ENCODE measurements at places on chromosomes 6 and 20.

- no peak for DNase-seq
Observed at GRCh38 chr20:6489361-6490171, 277.9 kb upstream of the BMP2 start.

- DNase-seq = no peak
Observed at GRCh38 chr6:20674664-20675063, 140.4 kb downstream of the CDKAL1 start.

GRCh38 chr6:136429264-136430065 is 120.8 kb downstream of the MAP7 start:
- DNase-seq = peak; percentile 32

DNA sequence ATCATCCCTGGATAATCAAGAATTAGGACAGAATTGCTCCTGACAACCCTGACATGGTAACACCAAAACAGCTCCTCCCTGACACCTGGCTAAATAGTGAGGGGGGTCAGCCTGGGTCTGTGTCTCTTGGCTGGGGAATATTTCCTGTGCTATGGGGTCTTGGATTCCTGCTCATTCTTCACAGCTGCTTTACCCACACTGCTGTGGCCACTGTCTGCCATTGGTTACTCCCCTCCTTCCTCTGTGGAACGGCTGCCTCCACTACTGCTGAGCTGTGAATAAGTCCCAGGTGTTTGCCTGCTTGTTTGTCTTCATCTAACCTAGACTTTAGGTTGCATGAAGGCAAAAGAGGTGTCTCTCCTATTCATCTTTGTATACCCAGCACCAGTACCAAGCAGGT is 33.9 kb upstream of the TXLNB start:
- DNase-seq = no peak

DNA sequence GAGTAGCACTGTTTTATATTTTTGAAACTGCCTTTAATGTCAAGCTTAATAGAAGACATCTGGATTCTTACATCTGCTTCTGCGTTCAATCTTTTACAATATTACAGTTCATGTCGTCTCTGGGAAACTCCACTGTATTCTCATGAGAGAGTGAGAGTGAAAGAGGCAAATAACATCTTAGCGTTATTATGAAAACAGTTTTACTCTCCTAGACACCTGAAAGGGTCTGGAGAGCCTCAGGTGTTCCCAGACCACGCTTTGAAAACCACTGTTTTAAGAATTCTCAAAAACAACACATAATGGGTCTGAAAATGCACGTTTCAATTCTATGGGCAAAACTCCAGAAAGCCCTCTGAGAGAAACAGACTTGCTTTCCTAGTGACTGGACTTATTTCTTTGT is 63.3 kb downstream of the ARHGAP18 start:
- DNase-seq = no peak

DNA sequence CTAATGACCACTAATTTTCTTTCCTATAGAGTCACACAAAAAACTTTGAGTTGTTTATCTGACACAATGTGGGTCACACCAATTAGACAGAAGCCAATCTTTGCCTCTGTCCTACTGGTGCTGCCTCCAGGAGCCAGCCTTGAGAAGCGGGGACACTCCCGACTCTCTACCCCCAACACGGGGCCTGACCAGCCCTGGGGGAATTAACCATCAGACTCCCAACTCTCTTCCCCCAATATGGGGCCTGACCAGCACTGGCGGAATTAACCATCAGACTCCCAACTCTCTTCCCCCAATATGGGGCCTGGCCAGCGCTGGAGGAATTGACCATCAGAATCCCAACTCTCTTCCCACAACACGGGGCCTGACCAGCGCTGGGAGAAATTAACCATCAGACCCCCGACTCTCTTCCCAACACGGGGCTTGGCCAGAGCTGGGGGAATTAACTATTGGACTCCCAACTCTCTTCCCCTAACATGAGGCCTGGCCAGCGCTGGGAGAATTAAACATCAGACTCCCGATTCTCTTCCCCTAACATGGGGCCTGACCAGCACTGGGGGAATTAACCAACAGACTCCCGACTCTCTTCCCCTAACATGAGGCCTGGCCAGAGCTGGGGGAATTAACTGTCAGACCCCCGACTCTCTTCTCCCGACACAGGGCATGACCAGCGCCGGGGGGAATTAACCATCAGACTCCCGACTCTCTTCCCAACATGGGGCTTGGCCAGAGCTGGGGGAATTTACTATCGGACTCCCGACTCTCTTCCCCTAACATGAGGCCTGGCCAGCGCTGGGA is 12.5 kb downstream of the CST7 start:
- no peak for DNase-seq

- no peak for DNase-seq
Observed at GRCh38 chr20:21238818-21239536, 64.2 kb upstream of the XRN2 start.

GRCh38 chr6:111845441-111845871 is 27.8 kb downstream of the FYN start:
- no peak for DNase-seq

GRCh38 chr6:16591396-16592222 is 169.7 kb downstream of the ATXN1 start:
- DNase-seq = no peak

DNA sequence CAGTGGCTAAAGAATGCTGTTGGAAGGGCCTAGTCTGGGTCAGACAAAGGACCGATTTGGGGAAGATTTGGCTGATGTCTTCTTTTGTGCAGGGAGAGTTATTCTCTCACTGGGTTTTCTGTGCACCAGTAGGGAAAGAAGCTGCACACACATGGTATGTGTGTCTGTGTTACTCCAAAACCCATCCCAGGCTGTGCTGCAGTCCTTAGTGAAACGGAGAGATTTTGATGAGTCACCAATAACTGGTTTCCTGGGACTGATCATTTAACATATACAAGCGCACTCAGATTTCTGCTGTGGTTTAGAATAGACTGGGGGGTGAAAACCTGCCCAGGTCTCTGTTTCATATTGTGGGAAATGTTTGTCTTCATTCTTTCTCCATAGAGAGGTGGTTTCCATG is 1049.8 kb downstream of the KIF16B start:
- no peak for DNase-seq

DNA sequence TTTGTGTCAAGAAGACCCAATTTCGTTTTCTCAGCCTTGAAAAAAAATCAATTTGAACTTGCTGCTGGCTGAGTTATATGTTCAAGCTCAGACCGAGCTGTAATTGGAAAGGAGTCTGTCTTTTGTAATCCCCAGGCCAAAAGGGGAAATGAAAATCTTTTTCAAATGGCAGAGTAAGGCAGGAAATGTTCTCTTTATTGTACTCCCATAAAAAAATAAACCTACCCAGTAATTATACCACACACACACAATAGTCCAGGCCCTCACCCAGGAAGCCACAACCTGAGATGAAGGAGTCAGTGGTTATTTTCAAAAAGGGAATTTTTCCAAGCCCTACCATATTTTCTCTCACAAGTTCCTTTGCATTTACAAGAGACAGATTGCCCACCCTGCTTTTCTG is 45.3 kb downstream of the CLIC5 start:
- DNase-seq = no peak

DNA sequence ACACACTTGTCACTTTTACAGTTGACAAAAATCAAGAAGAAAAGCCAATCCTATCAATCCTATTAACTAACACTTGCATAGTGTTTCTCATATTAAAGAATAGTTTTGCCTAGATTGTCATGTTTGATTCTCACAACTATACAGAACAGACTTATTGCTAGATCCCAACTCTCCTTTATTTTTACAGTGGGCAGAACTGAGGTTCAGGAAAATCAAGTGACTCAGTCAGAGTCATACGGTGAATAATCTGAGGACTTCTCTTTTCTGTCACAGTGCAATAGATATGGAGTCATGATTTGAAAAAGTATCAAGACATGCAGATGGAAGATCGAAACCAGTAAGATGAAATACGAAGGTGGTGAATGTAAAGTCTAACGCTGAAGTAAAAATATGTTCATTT is 195.1 kb upstream of the CITED2 start:
- DNase-seq = no peak

DNA sequence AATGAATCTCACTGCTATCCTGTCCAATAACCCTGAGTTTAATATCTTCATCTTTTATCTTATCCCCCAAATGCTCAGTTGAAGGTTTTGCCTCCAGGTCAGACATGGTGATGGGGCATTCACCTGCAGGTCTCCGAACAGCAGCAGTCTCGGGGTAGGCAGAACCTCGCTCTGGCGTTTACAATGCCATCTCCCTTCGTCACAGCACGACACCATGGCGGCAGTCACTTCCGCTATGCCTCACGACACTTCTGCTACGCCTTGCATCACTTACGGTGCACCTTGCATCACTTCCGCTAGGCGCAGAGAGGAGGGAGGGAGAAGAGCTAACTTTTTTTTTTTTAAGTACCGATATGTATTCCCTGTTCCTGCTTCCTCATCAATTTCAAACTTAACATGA is 194.9 kb downstream of the BCAS1 start:
- DNase-seq = no peak

GRCh38 chr20:63881451-63882226 is 13.3 kb upstream of the DNAJC5 start:
- DNase-seq = no peak

GRCh38 chr6:141403103-141403502 is 729.6 kb upstream of the GJE1 start:
- DNase-seq = no peak

- no peak for DNase-seq
Observed at GRCh38 chr6:3294396-3294795, 35.6 kb downstream of the PSMG4 start.

DNA sequence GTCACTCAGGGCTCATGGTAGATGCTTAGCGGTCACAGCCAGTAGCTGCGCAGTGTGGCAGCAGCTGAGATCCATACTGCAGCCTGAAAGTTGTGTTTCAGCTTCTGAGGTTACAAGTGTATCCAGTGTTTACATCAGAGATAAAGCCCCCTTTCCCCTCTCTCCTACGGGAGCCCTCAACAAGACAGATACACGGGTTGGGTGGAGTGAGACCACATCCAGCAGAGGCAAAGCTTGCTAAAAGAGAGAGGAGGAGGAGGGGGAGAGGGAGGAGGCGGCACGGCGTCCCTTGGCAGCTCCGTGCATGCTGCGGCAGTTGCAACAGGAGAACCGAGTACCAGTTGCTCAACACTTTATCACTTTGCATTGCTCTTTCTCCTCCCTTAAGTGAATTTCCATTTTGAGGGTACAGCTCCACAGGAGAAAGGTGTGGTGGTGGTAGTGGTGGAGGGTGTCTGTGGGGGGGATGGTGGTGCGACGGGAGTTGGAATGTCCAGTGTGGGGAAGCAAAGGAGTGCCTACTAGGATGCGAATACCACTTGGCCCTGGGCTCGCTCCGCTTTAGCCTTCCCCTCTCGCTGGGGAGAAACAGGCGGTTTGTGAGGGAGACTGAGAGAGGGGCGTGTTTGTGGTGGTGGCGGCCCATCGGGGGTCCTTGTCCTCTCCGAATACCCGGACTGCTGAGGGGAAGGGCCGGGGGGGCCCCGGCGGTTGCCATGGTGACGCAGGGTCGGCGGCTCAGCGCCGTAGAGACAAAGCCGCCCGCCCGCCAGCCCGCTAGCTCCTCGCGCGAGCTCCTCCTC is 405 bp upstream of the RNF182 start:
- peak; percentile 30 for DNase-seq

DNA sequence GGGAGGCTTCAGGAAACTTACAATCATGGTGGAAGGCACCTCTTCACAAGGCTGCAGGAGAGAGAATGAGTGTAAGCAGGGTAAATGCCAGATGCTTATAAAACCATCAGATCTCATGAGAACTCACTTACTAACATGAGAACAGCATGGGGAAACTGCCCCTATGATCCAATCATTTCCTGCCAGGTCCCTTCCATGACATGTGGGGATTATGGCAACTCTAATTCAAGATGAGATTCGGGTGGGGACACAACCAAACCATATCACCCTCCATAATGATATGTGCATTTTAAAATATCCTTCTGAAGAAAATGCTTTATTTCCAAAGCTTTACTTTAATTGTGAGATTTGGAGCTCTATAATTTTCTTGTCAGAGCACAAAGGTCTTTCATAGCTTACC is 154.1 kb upstream of the CENPW start:
- DNase-seq = no peak

- no peak for DNase-seq
Observed at GRCh38 chr20:34925981-34926380, 29.6 kb downstream of the GSS start.

DNA sequence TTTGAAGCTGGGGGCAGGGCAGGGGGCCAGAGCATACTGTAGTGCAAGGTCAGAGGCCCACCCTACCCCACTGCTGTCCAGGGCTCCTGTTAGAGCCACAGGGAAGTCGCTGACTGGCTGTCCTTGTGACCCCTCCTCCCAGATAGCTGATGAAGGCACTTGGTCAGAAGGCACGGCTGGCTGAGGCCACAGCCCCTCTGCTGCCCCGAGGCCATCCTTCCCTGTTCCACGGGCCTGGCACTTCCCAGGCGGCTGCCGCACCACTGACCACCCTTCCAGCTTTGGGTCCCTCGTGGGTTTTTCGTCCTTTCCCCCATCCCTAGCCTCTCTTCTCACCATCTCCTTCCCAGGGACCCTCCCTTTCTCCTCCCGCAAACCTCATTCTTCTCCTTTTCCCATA is 9.2 kb upstream of the EMILIN3 start:
- no peak for DNase-seq

DNA sequence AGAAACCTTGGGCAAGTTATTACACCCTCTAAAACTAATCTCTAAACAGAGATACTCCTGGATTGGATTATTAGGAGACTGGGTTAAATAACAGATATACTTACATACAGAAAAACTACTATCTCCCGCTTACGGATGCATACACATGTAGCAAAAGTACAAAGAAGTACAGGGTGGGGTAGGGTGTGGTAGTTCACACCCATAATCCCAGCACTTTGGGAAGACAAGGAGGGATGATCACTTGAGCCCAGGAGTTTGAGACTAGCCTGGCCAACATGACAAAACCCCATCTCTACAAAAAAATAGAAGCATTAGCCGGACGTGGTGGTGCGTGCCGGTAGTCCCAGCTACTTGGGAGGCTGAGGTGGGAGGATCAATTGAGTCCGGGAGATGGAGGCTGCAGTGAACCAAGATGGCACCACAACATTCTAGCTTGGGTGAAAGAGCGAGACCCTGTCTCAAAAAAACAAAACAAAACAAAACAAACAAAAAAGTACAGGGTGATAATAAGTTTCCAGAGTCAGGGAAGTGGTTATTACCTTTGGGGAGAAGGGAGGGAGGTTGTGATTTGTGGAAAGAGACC is 8.1 kb downstream of the PIM1 start:
- no peak for DNase-seq

DNA sequence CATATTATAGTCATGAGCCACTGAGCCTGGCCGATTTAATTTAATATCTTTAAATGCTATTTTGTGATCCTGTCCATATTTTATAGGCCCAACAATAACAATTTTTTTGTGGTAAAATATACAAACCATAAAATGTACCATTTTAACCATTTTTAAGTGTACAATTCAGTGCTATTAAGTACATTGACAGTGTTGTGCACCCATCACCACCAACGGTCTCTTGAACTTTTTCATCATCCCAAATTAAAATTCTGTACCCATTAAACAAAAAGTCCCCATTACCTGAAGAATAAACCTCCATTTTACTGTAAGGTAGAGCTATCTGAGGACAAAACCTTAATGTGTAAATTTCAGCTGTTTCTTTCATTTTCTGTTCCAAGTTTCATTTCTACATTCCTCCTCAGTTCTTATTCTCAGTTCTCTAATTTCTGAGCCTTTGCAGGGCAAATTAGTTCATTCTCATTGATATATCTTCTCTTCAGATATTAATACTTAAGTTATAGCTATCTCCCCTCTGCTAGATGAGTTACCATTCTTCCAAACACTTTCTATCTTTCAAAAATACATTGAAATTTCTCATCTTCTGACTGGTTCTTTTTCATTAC is 10.3 kb downstream of the MTO1 start:
- DNase-seq = no peak
